Activated CD4-positive, alpha-beta T cell treated with anti-CD3 and anti-CD28 coated beads, Interleukin-2, Interleukin-6, amounts not matched to agents 100 ng/mL and 50 ng/mL, durations not matched to agents 16 hours and 8 hours (primary cell): ENCODE measurements at places on chromosomes 7 and 10.

- DNase-seq: peak; percentile 6
These were observed 345.5 kb downstream of the REEP3 start for GRCh38 chr10:63866747-63867140.

- no peak for DNase-seq
These were observed 120.2 kb downstream of the TEX36 start for GRCh38 chr10:125562737-125563136.

DNA sequence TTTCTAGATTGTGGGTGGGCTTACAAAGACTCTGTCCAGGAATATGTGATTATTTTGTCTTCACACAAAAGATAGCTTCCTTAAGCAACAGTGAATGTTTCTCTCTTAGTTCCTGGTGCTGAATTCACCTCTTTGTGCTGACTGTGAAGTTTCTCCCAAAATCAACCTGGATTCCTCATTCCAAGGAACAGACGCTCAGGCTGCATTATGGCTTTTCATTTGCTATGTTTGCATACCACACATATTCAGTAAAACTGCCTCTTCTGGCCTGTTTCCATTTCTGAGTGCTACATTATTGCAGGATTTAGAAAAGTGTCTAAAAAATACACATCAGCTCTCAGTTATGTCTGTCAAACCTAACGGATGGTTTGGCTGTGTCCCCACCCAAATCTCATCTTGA lies 21.5 kb downstream of the MACROH2A2 start:
- no peak for DNase-seq

DNA sequence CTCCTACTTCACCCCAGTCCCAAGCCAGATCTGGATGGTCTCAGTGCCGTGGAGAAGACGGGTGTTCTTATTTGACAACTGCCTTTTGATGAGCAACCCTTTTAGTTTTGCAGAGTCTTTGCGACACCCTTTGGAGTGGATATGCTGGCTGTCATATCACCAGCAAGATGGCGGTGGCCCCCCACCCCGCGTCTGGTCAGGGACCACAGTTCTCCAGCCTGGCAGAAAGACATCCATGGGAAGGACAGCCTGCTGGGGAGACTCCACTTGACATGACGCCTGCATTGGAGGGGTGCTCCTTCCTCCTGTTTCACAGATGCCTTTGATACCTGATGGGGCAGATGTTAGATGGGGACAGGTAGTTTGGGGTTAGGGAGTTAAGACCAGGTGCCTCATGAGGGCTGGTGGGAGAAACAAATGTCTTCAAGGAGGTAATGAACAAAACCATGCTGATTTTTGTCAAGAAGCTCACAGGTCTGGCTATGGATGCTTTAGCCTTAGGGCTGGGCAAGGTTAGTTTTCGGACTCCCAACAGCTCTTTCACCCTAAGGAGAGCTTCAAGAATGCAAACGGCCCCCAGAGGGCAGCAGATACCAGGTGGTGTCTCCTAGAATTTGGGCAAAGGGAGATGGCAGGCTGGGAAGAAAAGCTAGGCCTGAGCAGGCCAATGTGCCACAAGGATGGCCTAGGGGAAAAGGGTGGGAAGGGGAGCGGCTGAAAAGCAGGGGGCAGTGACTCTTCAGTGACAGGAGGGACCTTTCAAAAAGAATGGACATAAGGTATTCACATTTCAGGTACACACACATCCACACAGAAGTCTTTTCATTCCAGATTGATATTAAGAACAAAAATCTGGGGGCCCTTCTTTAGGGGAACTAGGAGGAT lies 95.2 kb downstream of the CLEC2L start:
- peak; percentile 56 for DNase-seq

GRCh38 chr7:152014722-152015121 lies 10.8 kb upstream of the GALNT11 start:
- no peak for DNase-seq

- DNase-seq: peak; percentile 29
These were observed 2.3 kb downstream of the UNCX start for GRCh38 chr7:1234881-1235500.

DNA sequence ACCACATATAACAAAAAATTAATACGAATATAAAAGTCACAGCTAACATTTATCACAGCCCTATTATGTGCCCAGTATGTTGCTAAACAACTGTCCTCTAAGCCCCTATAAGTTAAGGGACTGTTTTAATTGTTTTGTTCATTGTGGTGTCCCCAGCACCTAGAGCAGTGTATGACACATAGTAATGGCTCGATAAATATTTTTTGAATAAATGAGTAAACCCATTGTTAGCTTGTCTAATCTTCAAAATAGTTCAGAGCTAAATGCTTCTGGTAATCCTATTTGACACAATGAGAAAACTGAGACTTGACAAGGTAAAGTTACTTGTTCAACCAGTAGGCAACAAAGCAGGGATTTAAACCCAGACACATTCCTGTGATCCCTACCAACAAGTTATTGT lies 78.4 kb upstream of the NEUROD6 start:
- DNase-seq: no peak

DNA sequence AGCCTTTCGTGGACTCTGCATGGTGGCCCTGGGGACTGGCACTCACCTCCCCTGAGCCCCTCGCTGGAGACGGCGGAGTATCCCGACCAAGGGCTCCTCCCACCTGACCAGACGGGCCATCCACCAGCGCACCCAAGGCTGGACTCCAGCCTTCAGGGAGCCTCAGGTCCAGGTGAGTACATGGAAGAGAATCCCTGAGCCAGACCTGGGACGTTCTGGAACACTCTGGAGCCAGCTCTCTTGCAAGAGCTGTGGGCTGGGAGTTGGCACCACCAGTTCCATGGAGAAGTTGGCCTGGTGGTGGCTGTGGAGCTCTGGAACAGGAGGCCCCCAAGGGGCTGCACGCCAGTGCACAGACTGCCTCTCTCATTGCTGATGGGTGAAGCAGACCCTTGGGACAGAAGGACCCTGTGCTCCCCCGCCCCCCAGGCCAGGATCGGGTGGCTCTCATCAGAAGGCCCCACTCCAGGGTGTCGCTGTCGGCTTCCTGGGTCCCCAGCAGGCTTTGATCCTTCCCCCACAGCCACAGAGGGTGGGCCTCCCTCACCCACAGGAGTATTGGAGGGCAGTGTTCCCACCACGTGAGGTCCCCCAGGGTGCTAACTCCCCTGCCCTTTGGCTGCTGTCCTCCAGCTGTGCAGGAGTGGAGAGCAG lies 189.9 kb downstream of the EBF3 start:
- DNase-seq: no peak

DNA sequence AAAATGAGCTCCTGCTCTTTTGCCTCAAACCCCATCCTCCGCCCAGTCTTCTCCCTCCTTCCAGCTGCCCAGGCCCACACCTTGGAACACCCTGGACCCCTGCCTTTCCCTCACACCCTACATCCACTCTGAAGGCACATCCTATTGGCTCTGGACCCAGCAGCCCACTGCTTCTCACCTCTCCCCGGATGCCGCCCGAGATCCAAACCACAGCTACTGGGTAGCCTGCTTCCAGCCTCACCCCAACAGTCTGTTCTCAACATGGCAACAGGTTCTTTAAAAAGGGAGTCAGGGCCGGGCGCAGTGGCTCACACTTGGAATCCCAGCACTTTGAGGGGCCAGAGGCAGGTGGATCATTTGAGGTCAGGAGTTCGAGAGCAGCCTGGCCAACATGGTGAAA lies 9.5 kb upstream of the SMARCD3 start:
- no peak for DNase-seq

GRCh38 chr10:56146806-56147205 lies 214.3 kb downstream of the ZWINT start:
- no peak for DNase-seq

DNA sequence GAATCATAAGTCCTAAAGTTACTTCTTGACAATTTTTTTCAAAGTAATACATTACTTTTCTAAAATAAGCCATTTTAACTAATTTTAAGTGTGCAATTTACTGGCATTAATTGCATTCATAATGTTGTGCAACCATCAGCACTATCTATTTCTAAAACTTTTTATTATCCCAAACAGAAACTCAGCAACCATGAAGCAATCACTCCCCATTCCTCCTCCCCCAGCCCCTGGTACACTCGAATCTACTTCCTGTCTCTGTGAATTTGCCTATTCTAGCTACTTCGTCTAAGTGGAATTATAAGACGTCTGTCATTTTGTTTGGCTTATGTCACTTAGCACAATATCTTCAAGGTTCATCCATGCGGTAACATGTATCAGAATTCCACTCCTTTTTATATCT lies 84.9 kb downstream of the MKX start:
- DNase-seq: no peak

DNA sequence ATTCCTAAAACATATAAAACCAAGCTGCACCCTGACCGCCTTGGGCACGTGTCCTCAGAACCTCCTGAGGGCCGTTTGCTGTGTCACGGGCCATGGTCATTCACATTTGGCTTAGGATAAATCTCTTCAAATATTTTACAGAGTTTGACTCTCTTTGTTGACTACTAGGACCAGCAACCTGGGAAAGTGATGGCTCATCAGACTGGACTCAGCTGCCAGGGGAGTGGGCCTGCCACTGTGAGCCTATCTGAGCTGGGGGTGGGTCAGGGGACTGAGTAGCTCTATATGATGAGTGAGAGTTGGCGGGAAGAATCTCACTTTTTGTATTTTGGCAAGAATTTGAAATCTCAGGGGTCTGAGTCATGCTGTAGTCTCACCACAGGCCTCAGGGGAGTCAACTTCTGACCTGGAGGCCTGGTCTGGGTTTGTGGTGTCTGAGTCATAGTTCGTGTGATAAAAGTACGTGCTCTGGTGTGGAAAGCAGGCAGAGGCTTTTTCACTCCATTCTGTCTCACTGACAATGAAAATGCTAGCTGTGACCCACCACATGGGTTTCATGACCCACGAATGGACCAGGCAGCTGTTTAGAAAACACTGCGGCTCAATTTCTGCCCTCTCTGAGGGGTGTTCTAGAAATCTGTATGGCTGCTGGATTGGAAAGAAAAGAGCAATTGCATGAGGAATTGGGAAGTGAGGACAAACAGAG lies 4.2 kb upstream of the UPP1 start:
- peak; percentile 93 for DNase-seq

- no peak for DNase-seq
These were observed 45.3 kb downstream of the TSPAN15 start for GRCh38 chr10:69496352-69497230.

DNA sequence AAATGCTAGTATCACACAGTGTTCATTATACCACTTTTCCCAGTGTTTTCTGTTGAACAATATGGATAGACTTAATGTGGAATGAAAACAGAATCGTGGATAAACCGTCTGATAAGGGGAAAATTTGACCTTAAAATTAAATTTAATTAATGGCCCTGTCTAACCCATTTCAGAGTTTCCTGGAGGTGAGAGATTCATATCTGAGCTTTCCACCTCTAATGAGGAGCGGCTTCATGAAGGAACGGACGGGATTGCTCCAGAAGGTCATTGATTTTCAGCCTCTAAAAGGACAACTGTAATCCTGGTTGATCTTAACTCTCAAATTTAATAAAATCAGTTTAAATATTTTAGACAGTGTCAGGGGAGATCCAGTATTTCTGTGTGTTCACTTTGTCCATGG lies 874.9 kb downstream of the GRID1 start:
- no peak for DNase-seq

DNA sequence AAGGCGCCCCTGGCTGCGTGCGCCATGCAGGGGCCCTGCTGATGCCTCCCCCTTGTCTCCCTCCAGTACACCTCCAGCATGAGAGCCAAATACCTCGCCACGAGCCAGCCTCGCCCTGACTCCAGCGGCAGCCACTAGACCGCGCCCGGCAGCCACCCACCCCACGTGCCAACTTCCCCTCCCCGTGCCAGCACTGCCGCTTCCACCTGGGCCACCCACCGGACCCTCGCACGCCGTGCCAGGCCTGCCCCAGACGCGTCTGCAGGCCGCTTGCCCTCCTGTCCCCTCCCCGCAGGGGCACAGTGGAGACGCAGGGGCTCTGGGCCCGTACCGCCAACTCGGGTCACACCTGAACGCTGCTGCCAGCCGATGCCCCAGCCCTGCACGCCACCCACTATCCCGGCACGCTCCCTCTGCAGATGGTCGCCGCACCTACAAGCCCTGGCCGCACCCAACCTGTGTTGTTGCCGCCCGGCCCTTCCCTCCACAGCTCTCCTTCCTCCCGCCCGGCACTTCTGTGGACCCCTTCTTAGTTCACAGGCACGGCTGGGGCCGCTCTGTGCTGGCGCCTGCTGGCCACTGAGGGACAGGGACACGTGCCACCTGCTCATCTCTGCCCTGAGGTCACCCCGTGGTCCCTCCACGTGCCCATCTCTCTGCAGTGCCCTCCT lies 26.3 kb upstream of the AMZ1 start:
- DNase-seq: no peak

GRCh38 chr7:101162551-101163278 lies 2.7 kb downstream of the VGF start:
- peak; percentile 56 for DNase-seq

DNA sequence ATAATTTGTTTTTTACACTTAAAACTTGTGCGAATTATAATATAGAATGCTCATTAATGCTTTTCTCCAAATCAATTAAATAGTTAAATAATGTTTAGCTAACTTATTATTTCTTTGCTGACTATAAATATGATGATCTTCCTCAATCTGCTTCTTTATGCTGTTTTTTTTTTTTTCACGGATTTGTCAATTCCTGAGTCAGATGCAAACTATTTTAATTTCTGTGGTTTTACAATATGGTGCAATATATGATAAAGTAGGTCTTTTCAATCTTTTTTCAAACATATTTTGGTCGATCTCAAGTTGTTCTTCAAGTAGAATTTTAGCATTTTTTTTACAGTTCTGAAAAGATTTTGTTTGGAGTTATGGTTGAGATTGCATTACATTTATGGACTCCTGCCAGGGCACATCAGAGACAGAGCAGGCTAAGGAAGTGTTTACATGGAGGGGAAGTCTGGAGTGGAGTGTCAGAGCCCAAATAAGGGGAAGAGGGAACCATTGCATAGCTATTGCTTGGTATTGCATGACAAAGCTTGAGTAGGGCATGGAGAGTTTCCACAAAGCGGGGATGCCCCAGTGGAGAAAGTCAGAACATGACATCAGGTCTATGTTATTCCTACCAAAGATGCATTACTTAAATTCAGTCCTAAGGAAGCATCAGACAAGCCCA lies 204.4 kb downstream of the OTUD1 start:
- no peak for DNase-seq

DNA sequence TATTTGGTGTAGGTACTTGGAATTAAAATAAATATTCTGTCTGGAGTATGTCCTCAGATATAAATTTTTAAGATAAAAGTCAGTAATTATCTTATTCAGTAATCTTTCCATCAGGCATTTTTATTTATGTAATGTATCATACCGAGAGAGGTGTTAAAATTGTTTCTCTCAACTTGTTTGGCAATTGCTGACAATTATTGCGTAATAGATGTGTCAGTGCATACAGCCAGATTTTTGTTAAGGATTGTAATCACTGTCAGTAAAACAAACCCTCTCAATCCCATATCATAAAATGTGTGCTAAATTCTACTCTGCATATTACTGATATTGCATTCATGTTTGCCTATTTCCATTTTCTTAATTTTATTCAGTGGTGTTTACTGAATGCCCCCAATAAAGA lies 69.2 kb downstream of the CNTNAP2 start:
- DNase-seq: no peak

DNA sequence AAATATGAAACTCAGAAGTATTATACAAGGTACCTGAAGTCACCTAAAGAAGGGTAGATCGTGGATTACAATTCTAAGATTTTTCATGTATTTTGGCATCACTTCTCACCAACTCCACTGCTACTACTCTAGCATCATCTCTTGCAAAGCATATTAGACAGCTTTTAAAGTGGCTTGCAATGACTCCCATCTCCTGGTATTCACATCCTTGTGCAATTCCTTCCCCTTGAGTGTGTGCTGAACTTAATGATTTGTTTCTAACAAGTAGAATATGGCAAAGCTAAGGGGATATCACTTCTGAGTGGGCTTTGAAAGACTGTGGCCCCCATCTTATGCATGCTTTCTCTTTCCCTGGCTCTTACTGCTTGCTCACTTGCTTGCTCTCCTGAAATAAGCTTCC lies 280.2 kb downstream of the SNX13 start:
- no peak for DNase-seq
